ENCODE measurements at places on chromosomes 2 and 18.

GRCh38 chr2:190589008-190589407 is 54.5 kb upstream of the NEMP2 start:
- DNase-seq, result no peak

DNA sequence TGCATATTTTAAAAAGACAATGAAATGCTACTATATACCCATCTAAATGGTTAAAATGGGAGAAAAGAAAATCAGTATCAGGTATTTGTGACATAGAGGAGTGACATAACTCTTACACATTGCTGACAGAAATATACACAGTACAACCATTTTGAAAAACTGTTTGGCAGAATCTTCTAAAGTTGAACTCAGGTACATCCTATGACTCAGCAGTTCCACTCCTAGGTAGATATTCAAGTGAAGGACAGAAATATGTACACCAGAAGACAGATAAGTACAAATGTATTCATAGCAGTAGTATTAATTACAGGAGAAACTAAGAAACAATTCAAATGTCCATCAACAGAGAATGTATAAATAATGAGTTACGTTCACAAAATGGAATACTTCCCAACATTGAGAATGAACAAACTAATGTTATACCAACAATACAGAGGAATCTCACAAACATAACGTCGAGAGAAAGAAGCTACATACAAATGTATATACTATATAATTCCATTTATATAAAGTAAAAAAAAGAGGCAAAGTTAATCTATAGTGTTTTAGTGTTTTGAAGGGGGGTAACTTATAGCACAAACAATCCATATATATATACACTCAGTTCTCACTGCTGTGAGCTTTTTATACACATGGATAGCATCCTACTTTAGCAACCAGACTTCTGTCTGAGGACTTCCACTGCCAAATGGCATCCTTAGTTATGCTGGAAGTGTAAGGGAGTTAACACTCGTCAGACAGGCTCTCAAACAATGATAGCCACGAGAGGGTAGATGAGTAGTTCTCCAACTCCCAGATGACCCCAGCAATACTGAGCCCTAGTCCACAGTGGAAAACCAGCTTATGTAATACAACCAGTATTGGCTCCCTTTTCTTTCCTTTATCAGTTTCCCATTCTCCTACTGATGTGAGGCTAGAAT is 172.5 kb downstream of the NBAS start:
- DNase-seq, result no peak

DNA sequence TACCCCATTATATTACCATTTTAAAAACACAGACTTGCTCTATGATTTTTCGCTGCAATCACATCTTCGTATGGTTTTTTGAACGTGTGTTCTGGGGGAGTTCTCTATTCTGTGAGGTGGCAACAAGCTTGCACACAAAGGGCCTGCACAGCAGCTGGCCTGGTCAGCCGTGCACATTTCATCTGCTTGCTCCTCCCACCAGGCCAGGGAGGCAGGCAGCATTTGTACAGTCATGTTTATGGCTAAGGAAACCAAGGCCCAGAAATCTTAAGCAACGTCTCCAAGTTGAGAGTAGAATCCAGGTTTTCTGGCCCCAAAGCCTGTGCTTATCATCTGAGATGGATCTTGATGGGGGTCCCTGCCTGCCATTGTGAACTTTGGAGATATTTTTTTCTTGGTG is 106.4 kb upstream of the SMIM21 start:
- no peak for DNase-seq

GRCh38 chr2:126864861-126865260 is 33.8 kb upstream of the TEX51 start:
- no peak for DNase-seq

- no peak for DNase-seq
Observed at GRCh38 chr2:26941486-26941885, 29.0 kb upstream of the MAPRE3 start.

DNA sequence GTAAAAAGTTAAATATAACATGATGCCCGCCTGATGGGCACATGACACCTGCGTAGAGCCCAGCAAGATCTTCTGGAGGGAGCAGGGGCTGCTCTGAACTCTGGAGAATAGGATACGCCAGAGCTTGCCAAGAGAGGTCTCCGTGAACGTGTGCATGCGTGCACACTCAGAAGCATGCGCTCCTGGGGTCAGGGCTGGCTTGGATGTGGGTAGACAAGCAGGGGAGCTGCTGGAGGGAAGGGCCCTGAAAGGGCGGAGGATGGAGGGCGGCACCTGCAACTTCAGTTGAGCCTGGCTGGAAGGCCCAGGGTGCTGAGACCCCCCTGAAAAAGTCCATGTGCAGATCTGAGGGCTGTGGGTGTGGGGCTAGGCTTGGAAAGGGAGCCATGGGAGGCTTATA is 828.4 kb upstream of the SALL3 start:
- DNase-seq, result no peak

GRCh38 chr18:31857526-31858106 is 85.3 kb downstream of the TRAPPC8 start:
- DNase-seq, result no peak

GRCh38 chr18:44502790-44503189 is 177.9 kb upstream of the SETBP1 start:
- no peak for DNase-seq

DNA sequence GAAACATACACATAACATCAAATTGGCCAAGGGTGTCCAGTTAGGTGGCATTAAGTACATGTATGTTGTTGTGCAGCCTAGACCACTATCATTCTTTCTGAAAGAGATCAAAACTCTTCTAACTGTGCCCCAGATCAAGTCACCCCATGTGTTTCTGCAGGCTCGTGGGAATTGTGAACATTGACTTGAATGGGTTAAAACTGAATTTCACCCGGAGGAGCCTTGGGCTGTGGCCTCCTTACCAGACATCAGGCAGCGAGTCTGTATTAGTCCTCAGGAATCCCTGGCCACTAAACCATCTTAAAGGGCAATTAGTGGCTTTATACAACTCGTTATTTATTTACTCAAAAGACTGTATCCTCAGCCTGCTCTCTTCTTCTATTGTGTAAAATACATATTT is 149.0 kb upstream of the REV1 start:
- DNase-seq, result no peak

GRCh38 chr2:236052926-236053821 is 115.0 kb downstream of the GBX2 start:
- DNase-seq, result no peak

DNA sequence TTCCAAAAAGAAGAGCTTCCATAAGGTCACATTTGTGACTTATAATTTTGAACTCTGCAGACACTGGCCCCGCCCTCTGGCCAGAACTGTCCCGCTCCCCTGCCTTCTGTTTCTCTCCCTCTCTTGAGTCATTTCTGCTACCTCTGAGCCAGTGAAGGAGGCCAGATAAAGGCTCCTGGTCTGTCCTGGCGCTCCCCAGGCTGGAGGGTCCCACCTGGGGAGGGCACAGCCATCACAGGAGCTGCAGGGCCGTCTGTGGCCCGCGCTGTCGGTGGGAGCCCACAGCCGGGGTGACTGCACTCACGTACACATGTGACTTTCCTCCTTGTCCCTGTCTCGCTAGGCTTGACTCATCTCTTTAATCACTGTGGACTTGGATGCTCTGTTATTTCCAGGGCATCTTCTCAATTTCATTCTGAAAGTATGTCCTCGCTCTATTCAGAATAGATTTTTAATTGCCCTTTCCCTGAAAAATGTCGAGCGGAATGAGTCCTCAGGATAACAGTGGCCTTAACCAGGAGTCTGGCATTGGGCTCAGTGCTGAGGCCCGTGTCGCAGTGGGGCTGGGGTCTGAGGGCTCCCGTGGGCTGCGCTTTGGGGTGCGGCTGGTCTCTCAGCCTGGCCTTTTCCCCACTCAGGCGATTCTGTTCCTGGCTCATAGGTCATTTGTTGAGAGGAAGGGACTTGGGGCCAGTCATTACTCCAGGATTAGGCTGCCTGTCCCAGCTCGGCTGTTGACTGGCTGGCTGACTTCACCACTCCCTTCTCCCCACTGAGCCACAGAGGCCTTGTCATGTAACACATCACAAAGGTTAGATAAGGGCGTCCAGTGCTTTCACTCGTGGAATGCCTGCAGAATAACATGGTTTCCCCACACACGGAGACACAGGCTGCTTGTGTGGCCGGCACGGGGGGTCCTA is 34.5 kb downstream of the KLHL29 start:
- no peak for DNase-seq

DNA sequence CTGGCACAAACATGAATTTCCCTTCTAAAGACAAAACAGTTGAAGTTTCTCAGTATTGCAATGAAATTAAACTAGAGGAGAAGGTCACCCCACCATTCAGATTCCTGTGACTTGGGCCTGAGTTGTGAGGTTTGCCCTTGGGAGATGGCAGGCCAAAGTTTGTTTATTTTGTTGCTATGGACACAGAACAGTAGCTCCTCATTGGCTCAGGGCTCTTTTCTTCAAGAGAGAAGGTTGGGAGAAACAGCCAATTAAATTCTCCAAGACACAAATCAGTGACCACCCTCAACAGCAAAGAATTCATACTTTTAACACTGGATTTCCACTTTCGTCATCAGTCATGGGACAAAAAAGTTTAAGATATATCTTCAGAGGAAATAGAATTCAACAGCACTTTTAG is at the start of gene FLACC1:
TSS of gene FLACC1 (minus strand) at position 125 of the 400 bp plus-strand sequence. CDS start 5,941 bp downstream, outside the sequence.
- DNase-seq, result no peak

DNA sequence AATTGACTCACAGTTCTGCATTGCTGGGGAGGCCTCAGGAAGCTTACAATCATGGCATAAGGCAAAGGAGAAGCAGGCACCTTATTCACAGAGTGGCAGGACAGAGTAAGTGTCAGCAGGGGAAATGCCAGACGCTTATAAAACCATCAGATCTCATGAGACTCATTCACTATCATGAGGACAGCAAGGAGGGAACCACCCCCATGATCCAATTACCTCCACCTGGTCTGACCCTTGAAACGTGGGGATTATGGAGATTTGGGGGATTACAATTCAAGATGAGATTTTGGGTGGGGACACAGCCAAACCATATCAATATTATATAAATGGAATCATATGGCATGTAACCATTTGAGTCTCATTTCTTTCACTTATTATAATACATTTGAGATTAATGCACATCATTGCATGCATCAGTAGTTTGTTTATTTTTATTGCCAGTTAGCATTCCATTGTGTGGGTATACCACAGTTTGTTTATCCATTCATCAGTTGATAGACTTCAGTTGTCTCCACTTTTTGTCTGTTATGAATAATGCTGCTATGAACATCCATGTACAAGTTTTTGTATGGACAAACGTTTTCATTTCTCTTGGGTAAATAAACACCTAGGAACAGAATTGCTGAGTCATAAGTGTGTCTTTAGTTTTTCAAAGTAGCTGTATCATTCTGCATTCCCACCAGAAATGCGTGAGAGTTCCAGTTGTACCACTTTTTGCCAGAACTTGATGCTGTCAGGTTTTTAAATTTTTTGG is 5.8 kb upstream of the SRBD1 start:
- no peak for DNase-seq

DNA sequence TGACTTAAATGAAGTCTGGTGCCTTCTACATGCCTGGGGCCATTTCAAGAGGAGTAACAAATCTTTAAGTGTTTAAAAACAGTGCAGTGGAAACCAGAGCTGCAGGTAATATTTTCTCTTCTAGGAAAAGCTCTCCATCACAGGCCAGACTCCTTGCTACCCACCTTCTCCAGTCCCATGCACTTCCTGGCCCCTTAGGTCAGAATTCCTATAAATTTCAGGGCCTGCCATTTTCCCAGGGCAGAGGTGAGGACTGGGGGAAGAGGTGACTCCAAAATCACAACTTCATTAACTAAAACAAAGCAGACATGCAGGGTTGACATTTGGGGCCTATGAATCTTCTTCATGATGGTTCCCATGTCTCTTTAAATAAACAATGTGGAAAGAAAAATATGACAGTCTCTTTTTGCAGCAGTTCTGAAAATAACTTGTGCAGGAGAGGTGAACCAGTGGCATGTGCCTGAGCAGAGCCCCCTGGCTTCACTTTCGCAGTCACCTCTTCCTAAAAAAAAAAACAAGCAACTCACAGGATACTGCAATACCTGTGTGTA is 63.7 kb upstream of the TANC1 start:
- no peak for DNase-seq

DNA sequence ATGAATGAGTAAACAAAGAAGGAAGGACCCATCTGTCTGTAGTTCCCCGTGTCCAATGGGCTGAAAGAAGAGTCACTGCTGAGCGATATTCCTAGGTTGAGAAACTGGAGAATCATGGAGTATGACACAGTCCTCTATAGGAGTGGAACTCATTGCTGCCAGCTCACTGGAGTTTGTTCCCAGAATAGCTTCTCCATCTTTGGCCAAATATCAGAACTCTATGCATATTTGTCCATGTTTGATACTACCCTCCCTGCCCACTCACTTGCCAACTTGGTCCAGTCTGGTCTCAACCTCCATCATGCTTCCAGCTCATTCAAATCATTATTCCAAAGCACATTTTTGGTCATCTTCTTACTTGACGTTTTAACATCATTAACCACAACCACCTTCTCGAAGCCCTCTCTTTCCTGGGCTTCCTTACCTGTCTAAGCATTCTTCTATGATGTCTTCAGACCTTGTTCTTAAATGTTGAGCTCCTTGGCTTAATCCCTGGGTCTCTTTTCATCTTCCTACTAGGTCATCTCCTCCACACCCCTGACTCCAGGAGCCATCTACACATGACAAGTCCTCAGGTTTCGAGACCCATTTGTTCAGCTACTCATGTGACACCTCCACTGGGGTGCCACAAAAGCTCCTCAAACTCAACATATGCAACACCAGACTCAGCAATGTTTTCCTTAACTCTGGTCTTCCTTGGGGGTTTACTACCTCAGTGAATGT is 221.6 kb downstream of the MYCN start:
- no peak for DNase-seq

- DNase-seq, result no peak
Observed at GRCh38 chr18:30743033-30743432, 299.5 kb downstream of the DSC3 start.

GRCh38 chr2:100745604-100746003 is 74.3 kb upstream of the NPAS2 start:
- no peak for DNase-seq

DNA sequence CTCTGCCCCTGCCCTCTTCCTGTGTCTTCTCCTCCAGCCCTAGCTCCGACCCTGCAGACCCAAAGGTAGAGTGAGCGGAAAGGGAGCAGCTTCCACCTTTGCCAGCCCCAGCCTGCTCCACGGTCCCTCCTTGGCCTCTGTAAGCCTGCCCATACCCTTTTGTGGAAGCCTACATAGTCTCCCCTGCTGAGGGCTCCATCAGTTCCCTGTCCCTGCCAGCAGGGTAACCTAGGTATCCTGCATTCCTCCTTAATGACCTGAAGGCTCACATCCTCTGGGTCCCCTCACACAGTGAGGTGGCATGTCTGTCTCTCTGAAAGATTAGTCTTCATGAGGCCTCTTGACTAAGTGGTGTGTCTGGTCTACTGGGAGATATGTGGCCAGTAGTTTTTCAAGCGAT is 20.5 kb upstream of the ACKR3 start:
- DNase-seq, result no peak

- DNase-seq, result no peak
Observed at GRCh38 chr18:27378431-27379095, 193.5 kb upstream of the CHST9 start.

DNA sequence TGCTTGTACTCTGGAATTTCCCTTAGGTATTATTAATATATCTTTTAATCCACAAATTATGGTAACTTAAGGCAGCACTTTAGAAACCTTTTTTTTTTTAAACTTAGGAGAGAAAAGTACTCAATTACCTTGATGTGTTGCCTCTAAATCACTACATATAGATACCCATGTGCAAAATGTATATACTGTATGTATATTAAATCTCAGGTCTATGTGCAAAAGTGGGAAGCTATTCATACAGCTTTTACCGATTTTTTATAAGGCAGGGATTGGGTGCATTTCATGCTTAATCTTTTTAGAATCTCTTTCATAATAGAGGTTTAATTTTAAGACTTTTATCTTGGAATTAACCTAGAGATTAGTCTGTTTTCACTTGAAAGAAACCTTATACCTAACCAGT is 3.4 kb downstream of the EML4 start:
- DNase-seq, result no peak

- no peak for DNase-seq
Observed at GRCh38 chr2:102437122-102437521, 14.2 kb downstream of the IL18RAP start.
